Spinal cord (tissue), 10 donors: ENCODE measurements at places on chromosomes 3 and 15. TPM values are rescaled to one million over a fixed set of nuclear protein-coding genes. Genes with fewer than 3 reads are reported as not detected.
A peak's percentile ranks its signal among the peaks of the same experiment; 100 is the strongest.

DNA sequence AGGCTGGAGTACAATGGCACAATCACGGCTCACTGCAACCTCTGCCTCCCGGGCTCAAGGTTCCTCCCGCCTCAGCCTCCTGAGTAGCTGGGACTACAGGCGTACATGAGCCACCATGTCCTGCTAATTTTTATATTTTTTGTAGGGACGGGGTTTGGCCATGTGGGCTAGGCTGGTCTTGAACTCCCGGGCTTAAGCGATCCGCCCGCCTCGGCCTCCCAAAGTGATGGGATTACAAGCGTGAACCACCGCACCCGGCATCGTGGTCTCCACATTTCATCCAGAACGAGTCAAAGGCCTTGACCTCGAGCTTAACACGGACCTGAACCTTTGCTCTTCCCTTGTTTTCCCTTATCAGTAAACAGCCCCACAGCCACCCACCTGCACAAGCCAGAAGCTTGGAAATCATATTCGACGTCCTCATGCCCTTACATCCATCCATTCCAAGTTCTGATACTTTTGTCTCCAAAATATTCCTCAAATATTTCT lies 1.4 kb upstream of the PTPN23 start:
- no peak overlapping the region for H3K27ac ChIP-seq
- H3K4me1 ChIP-seq = peaks cover 25% of the 10 kb centered on the region
- no peaks in the 10 kb centered on the region for H3K27me3 ChIP-seq

GRCh38 chr3:133747907-133748639 lies 1.9 kb downstream of the TF start:
- H3K36me3 ChIP-seq = no peaks in the 10 kb centered on the region
- H3K4me1 ChIP-seq = peaks cover 36% of the 10 kb centered on the region
- H3K27me3 ChIP-seq = no peaks in the 10 kb centered on the region
- DNase-seq = no peak
- H3K27ac ChIP-seq = no peak overlapping the region

Gene AGBL1
- 1.1 TPM for total RNA-seq

GRCh38 chr3:102449341-102449740 lies 14.5 kb downstream of the ZPLD1 start:
- H3K4me1 ChIP-seq = no peaks in the 10 kb centered on the region
- no peaks in the 10 kb centered on the region for H3K36me3 ChIP-seq
- no peaks in the 10 kb centered on the region for H3K27me3 ChIP-seq
- no peak overlapping the region for H3K27ac ChIP-seq

Gene TM4SF18
- 12.4 TPM for total RNA-seq

DNA sequence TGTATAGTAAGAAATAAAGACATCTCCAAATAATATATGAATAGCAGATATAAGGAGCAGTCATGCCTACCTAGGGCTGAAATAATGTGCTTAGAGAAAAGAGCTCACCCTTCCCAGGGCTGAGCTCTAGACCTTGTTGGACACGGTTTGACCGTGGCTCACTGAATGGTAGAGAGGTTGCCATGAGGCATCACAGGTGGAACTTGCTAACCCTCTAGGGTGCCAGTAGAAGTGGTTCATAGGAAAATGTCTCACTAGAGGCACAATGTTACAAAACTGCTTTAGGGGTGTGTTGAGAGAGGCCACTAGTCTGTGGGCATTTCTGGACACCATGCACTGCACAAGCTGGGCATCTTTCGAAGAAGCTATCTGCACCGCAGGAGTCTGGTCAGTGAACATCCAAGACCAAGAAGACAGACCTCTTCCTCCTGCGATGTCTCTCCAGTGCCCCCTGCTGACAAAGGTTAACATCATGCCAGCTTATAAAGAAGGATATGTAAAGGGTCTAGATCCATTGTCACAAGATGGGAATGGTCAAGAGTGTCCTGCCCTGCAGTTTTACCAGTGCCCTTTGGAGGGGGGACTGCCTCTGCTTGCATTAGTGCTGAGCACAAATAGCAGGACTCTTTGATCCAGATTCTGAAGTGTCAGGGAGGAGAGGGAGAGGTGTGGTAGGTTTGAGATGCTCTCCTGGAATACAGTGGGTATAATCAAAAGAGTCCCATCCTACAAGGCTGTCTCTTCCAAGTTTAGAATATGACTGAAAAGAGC lies 266.8 kb downstream of the ZNF385D start:
- DNase-seq = peak; percentile 56
- H3K27ac ChIP-seq = no peak overlapping the region
- H3K36me3 ChIP-seq = no peaks in the 10 kb centered on the region

- H3K4me1 ChIP-seq = peaks cover 8% of the 10 kb centered on the region
- peak; percentile 90 for DNase-seq
- H3K4me3 ChIP-seq = peak overlapping the region; percentile 6
- no peak overlapping the region for H3K27ac ChIP-seq
Observed at GRCh38 chr3:73433687-73434086, 191.1 kb downstream of the PDZRN3 start.

- no peak for DNase-seq
- no peaks in the 10 kb centered on the region for H3K4me1 ChIP-seq
- no peaks in the 10 kb centered on the region for H3K36me3 ChIP-seq
- no peak overlapping the region for H3K4me3 ChIP-seq
- H3K27ac ChIP-seq = no peak overlapping the region
- no peaks in the 10 kb centered on the region for H3K27me3 ChIP-seq
Observed at GRCh38 chr15:55279746-55280351, 9.8 kb downstream of the RAB27A start.

Gene LYZL4
- not detected for total RNA-seq

GRCh38 chr15:44775953-44776352 lies 39.6 kb downstream of the TRIM69 start:
- H3K36me3 ChIP-seq = no peaks in the 10 kb centered on the region
- peak; percentile 79 for DNase-seq
- no peak overlapping the region for H3K27ac ChIP-seq
- H3K27me3 ChIP-seq = no peaks in the 10 kb centered on the region
- H3K4me1 ChIP-seq = peaks cover 4% of the 10 kb centered on the region

GRCh38 chr3:11814663-11815062 lies 32.0 kb downstream of the TAMM41 start:
- peaks cover 9% of the 10 kb centered on the region for H3K36me3 ChIP-seq
- H3K27me3 ChIP-seq = no peaks in the 10 kb centered on the region
- H3K4me1 ChIP-seq = no peaks in the 10 kb centered on the region
- no peak overlapping the region for H3K4me3 ChIP-seq
- DNase-seq = no peak

GRCh38 chr3:48684480-48685143 lies 1.1 kb downstream of the NCKIPSD start:
- peaks cover 32% of the 10 kb centered on the region for H3K4me1 ChIP-seq
- H3K4me3 ChIP-seq = peak overlapping the region; percentile 79
- no peaks in the 10 kb centered on the region for H3K27me3 ChIP-seq
- no peak for DNase-seq

Gene UPK1B
- total RNA-seq = 2.9 TPM

DNA sequence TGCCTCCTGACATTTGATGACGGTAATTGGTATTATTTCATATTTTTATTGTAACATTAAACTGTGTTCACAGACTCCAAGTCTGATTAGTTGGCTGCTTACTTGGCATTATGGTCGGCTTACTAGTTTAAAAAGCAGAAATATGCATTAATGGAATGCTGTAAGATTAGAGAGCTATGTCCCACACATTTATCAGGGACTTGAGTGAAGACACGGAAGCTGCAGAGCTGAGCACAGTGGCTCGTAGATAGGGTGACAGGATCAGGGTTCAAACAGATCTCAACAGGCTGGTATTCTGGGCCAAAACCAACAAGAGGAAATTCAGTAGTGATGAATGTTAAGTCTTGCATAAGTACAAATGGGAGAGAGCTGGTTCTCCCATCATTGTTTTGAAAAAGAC lies 113.8 kb downstream of the ADAMTSL3 start:
- H3K4me1 ChIP-seq = peaks cover 9% of the 10 kb centered on the region
- no peaks in the 10 kb centered on the region for H3K36me3 ChIP-seq
- DNase-seq = no peak
- no peak overlapping the region for H3K27ac ChIP-seq

GRCh38 chr3:42503251-42503924 lies 945 bp downstream of the VIPR1 start:
- H3K27ac ChIP-seq = no peak overlapping the region
- no peaks in the 10 kb centered on the region for H3K36me3 ChIP-seq
- H3K4me1 ChIP-seq = peaks cover 20% of the 10 kb centered on the region
- peaks cover 37% of the 10 kb centered on the region for H3K27me3 ChIP-seq
- no peak overlapping the region for H3K4me3 ChIP-seq

DNA sequence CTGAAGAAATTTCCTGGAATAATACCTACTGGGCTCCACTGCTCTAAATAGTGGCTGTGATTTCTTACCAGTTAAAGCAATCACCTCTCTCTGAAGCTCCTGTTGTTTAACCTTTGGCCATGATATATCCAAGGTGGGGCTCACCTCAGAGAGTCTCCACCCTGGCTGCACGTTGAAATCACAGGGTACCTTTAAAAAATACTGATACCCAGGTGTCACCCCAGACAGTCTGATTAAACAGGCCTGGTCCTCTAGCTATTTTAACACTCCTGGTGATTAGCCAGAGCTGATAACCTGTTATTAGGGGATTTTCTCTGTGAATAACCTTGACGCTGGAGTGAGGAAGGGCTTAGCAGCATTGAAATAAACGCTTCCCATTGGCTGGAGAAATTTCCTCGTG lies 22.3 kb upstream of the ZBTB38 start:
- H3K36me3 ChIP-seq = no peaks in the 10 kb centered on the region
- peaks cover 3% of the 10 kb centered on the region for H3K4me1 ChIP-seq
- DNase-seq = no peak
- H3K27ac ChIP-seq = no peak overlapping the region
- no peak overlapping the region for H3K4me3 ChIP-seq

GRCh38 chr3:31699309-31699953 lies 166.7 kb downstream of the STT3B start:
- no peak for DNase-seq
- H3K27me3 ChIP-seq = no peaks in the 10 kb centered on the region
- H3K4me1 ChIP-seq = no peaks in the 10 kb centered on the region
- H3K4me3 ChIP-seq = no peak overlapping the region

Gene BFSP2
- not detected for total RNA-seq

- H3K36me3 ChIP-seq = no peaks in the 10 kb centered on the region
- peaks cover 27% of the 10 kb centered on the region for H3K4me1 ChIP-seq
- DNase-seq = peak; percentile 73
Observed at GRCh38 chr3:12662593-12663400, 1.1 kb downstream of the RAF1 start.

DNA sequence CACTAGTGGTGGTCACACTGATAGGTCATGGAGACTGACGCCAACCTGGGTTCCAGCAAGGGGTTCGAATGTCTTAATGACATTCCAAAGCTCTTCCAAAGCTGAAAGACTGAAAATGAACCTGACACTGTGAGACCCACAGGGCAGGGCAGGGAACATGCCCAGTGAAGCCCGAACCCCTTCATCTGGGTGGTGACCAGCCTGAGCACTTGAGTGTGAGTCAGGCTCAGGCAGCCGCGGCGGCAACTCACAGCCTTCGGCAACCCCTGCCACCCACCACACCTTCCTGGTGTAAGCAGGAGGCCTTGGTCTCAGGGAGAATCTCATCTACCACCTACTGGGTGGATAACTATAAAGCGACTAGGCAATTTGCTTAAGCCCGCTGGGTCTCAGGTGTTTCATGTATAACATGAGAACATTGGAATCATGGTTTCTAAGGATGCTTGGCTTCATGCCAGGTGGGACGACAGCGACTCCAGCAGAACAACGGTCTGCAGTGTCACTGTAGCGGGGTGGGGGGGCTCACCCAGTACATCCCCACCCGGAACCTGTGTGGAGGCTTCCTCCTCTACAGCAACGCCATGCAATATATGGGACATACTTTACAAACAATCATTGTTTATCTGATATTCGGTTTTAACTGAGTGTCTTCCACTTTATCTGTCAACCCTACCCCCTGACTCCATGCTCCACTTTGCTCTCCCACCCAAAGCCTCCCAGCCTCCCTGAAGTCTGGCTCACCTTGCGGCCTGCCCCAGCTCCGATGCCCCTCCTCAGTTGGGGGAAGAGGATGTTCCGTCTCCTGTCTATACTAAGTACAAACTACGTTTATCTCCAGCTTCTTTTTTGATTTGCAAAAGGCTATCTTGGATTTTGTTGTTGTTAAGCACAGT lies 125.0 kb upstream of the MEF2A start:
- no peaks in the 10 kb centered on the region for H3K27me3 ChIP-seq
- DNase-seq = no peak

GRCh38 chr3:106631373-106632108 lies 745.7 kb upstream of the CCDC54 start:
- H3K36me3 ChIP-seq = no peaks in the 10 kb centered on the region
- H3K4me1 ChIP-seq = no peaks in the 10 kb centered on the region
- no peak overlapping the region for H3K4me3 ChIP-seq
- no peaks in the 10 kb centered on the region for H3K27me3 ChIP-seq

GRCh38 chr15:84082739-84083138 lies 152.8 kb upstream of the GOLGA6L4 start:
- H3K27ac ChIP-seq = no peak overlapping the region
- H3K27me3 ChIP-seq = no peaks in the 10 kb centered on the region
- DNase-seq = no peak

- no peak overlapping the region for H3K27ac ChIP-seq
- no peak overlapping the region for H3K4me3 ChIP-seq
- H3K27me3 ChIP-seq = no peaks in the 10 kb centered on the region
- peaks cover 22% of the 10 kb centered on the region for H3K36me3 ChIP-seq
- H3K4me1 ChIP-seq = peaks cover 3% of the 10 kb centered on the region
- no peak for DNase-seq
Observed at GRCh38 chr3:53109190-53109589, 21.0 kb downstream of the RFT1 start.

Gene CLDN16
- total RNA-seq = 0.39 TPM

- no peak overlapping the region for H3K27ac ChIP-seq
- no peak overlapping the region for H3K4me3 ChIP-seq
- H3K27me3 ChIP-seq = no peaks in the 10 kb centered on the region
- no peak for DNase-seq
- H3K4me1 ChIP-seq = no peaks in the 10 kb centered on the region
- H3K36me3 ChIP-seq = no peaks in the 10 kb centered on the region
Observed at GRCh38 chr3:175224051-175224450, 364.9 kb downstream of the NAALADL2 start.

DNA sequence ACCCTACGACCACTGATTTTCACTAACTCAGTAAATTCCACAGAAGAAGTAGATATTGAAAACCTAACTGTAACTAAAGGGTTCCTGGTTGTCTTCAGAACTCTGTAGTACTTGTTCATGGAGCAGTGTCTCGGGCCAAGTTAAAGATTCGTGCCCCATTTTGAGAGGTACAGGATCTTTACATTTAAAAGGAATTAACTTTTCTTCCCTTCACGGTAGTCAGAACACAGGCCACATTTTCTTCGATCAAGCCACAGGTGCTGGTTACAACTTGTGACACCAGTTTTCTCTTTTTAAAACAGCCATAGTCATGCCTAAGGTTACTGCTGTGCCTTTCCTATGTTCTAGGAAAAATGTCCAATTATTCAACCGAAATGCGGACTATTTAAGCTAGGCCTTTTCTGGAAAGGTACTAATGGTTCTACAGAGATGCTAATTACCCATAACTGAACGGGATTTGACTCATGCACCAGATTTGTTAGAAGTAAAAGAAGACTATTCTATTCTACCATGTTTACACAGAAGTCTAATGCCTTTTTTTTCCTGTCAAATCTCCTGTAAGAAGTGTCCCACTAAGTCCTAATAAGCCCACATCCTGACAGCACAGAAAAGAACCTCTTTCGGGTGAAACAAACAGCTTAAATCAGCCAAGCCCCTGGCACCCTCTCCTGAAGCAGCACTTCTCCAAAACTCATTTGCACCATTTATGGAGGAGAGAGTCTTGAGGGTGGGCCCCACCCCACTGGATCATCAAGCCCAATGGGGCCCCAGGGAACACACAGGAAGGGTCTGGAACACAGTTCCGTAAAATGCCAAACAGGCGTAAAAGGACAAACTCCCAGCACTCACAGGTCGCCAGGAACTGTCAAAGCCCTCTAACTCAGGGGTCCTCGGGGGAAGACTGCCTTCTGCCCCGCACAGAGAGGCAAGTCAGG lies 1.9 kb downstream of the LRIG1 start:
- H3K4me3 ChIP-seq = peak overlapping the region; percentile 82
- peak; percentile 33 for DNase-seq
- H3K36me3 ChIP-seq = peaks cover 3% of the 10 kb centered on the region
- H3K27ac ChIP-seq = peak overlapping the region; percentile 88
